ENCODE measurements at places on chromosomes 1 and 21. TPM values are rescaled to one million over a fixed set of nuclear protein-coding genes. Genes with fewer than 3 reads are reported as not detected.

CASQ1 gene
- total RNA-seq = not detected

NR5A2 gene
- 0.32 TPM for total RNA-seq

C1orf210 gene
- total RNA-seq = not detected

HUNK gene
- total RNA-seq = 1.8 TPM

DYNLT4 gene
- not detected for total RNA-seq

WLS gene
- total RNA-seq = 40.7 TPM

ORC1 gene
- 0.97 TPM for total RNA-seq

GPR37L1 gene
- not detected for total RNA-seq

TMEM269 gene
- total RNA-seq = under 0.01 TPM

RGS8 gene
- 0.16 TPM for total RNA-seq

CFHR4 gene
- total RNA-seq = not detected

SPRR5 gene
- total RNA-seq = not detected

SHISA4 gene
- 32.5 TPM for total RNA-seq

CLDN17 gene
- not detected for total RNA-seq

C1orf185 gene
- not detected for total RNA-seq

RGS16 gene
- total RNA-seq = 1.1 TPM

NCAM2 gene
- 2.4 TPM for total RNA-seq

RHEX gene
- not detected for total RNA-seq

C1QC gene
- total RNA-seq = not detected

PRR9 gene
- total RNA-seq = not detected

C1orf141 gene
- not detected for total RNA-seq

DNAJC28 gene
- total RNA-seq = 1.5 TPM

CD1B gene
- not detected for total RNA-seq

TSPAN1 gene
- 1.2 TPM for total RNA-seq

GBP4 gene
- 0.97 TPM for total RNA-seq

CD5L gene
- not detected for total RNA-seq

SPRR3 gene
- not detected for total RNA-seq

NUDT17 gene
- total RNA-seq = 4.9 TPM

CFHR5 gene
- total RNA-seq = not detected

PLEKHO1 gene
- total RNA-seq = 48.5 TPM

WNT9A gene
- total RNA-seq = 4.9 TPM
